ENCODE measurements at places on chromosomes 1 and 21.

DNA sequence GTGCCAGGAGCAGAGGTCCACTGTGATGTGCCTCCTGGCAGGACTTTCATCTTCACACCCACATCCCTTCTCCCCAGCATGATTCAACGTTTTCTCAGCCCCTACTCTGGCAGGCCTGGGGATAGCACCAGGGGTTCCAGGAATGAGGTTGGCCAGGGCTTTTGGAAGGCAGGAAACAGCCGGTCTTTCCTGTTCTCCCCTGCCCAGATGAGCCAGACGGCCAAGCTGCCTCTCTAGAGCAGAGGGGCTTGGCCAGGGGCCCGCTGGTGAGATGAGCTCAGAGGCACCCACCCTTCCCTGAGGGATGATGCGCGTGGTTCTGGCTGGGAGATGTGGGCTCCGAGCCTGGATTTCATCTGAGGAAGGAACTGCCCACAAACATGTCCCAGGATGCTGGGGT is 4.3 kb upstream of the MFAP2 start:
- no peak for DNase-seq

- no peak for DNase-seq
Measured at GRCh38 chr1:19407494-19408096, 77.7 kb downstream of the CAPZB start.

- no peak for DNase-seq
Measured at GRCh38 chr1:17551755-17552234, 12.3 kb downstream of the ARHGEF10L start.

DNA sequence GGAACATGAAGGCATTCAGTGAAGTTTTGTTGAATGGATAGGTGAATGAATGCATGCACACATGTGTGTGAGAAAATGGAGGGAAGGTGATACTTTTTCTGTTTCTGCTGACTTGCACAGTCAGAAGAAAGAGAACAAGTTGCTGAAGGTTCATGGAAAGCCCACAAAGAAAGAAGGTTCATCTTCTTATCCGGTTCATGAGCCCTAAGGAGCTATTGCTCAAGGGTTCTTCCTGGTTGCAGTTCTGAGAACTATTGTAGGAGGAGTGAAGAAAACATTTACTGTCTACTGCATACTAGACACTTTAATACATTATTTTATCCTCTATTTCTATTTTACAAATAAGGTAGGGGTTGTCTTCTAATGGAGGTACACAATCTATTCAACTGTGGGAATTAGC is 13.4 kb upstream of the NIBAN1 start:
- no peak for DNase-seq

DNA sequence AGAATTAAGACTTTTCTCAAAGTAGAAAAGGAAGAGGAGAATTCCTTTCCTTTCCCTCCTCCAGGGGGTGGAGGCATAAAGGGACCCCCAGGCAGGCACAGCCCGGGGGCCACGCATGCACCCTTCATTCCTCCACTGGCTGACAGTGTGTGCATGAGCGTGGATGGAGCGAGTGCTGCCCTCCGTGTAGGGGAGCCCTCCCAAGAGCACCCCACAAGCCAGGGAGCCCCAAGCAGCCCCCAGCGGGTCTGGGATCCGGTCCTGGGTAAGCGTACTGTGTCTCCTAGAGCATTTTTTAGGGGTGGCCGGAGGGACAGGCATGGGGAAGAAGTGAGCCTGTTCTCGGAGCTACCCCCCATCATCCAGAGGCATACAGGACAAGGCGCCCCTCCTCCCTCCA is 120.5 kb downstream of the SIK1 start:
- no peak for DNase-seq
